Activated CD4-positive, alpha-beta T cell treated with anti-CD3 and anti-CD28 coated beads, Interleukin-2, amount 50 U/mL, for 48 hours (primary cell): ENCODE measurements at places on chromosomes 13 and 19.

- no peak for DNase-seq
Observed at GRCh38 chr13:31595563-31595962, 143.8 kb upstream of the RXFP2 start.

- no peak for DNase-seq
Observed at GRCh38 chr13:60275208-60275607, 111.5 kb upstream of the DIAPH3 start.

DNA sequence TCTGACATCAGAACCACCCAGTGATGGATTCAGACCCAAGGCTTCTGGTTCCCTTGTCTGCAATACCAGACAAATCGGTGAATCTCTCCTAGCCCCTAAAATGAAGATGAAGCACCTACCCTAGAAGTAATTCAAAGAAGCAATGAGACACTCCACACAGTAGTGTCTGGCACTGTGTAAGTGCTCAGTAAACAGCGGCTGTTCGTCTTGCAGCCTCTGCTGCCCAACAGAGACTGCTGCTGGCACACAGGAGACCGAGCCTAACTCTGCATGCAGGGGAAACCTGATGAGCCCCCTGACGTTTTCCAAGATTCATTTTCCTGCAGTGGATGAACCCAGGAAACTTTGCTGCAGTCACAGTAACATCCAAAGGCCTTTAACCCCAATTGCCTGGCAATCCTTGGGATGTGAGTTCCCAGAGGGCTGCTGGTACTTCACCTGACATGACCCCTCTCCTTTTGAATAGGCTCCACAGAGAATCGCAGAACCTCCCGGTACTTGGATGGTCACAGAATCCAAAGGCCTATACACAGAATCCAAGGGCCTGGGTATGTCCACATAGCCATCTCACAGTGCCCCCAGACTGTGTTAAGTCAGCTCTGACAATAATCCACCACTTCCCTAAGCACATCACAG, 6.7 kb downstream of the MED26 start:
- no peak for DNase-seq

DNA sequence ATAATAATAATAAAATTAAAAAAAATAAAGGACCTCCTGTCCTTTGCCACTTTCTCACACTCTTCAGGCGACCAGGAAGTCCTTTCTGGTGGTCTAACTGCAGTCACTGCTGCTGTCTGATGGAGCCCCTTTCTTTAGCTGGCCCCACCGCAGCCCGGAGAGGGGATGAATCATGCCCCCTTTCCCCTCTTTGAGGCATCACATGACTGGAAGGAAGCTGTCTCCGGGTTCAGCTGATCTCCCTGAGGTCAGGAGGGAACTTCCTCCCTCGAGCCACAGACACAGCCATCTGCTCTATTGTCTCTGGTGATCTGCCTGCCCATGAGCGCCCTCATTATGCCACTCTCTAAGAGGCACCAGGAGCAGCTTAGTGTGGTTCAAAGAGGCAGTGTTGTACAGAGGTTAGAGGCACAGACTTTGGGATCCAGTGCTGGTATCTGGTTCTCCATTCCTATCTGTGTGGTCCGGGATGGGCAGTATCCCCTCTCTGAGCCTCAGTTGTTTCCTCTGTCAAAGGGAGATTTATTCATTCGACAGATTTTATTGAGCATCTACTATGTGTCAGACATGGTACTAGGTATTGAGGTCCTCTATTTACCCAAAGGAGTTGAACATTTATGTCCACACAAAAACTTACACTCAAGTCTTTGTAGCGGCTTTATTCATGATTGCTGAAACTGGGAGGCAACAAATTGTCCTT, 30.0 kb downstream of the VAV1 start:
- peak; percentile 72 for DNase-seq

- DNase-seq: no peak
Observed at GRCh38 chr19:42111384-42111783, 20.9 kb downstream of the POU2F2 start.

DNA sequence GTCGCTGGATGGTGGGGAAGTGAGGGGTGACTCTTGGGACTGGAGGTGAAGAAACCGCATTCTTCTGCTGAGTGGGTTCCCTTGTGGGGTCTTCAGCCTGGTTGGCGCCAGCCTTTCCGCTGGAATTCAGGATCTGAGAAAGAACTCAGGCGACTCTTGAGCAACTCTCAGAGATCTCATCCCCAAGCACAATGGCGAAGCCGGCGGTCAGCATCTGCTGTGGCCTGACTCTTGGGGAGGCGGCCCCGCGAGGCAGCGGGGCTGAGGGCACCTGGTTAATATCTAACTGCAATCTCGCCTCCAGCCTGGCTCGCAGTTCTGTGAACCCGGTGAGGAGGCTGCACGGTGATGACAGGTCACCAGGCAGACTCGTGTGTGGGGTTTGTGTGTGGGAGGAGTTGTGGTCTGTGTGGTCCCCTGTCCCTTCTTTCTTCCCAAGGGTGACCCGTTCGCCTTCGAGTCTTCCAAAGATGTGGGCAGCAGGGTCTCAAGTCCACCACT, 883 bp downstream of the ZNF441 start:
- peak; percentile 29 for DNase-seq

- DNase-seq: peak; percentile 54
Observed at GRCh38 chr13:28494778-28495537, at the start of gene FLT1. Gene FLT1, minus strand, starts transcription at chr13:28495128. Its CDS starts 285 bp downstream, at chr13:28494843.

GRCh38 chr19:42124386-42124901, 7.8 kb downstream of the POU2F2 start:
- DNase-seq: no peak

DNA sequence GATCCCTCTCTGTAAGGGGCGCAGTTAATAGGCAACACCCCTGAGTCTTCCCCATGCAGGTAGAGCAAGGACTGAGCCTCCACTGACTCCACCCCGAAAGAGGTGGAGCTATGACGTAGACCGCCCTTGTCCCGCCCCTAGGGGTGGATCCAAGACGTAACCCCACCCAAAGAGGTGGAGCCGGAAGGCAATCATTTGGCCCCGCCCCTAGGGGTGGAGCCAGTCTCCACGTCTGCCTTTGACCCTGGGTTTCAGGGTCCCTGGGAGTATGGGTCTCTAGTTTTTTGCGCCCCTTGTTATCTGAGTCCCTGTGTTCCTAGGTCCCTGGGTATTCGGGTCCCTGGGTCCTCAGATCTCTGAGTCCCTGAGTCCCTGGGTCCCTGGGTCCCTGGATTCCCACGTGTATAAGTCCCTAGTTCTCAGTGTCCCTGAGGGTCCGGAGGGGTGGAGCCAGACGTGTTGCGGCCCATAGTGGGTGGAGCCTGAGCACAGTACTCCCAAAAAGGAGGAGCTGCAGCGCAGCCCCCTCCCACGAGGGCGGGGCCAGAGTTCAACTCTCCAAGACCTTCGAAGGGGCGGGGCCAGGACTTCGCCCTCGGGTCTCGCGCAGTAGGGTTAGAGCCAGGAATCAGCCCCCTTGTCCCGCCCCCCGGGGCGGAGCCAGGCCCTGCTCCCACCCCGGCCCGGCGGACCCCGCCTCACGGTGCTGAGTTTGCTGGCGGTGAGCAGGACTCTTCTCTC, 5.3 kb downstream of the DENND1C start:
- peak; percentile 62 for DNase-seq

- peak; percentile 43 for DNase-seq
Observed at GRCh38 chr19:17576758-17577456, 21.5 kb downstream of the COLGALT1 start.

DNA sequence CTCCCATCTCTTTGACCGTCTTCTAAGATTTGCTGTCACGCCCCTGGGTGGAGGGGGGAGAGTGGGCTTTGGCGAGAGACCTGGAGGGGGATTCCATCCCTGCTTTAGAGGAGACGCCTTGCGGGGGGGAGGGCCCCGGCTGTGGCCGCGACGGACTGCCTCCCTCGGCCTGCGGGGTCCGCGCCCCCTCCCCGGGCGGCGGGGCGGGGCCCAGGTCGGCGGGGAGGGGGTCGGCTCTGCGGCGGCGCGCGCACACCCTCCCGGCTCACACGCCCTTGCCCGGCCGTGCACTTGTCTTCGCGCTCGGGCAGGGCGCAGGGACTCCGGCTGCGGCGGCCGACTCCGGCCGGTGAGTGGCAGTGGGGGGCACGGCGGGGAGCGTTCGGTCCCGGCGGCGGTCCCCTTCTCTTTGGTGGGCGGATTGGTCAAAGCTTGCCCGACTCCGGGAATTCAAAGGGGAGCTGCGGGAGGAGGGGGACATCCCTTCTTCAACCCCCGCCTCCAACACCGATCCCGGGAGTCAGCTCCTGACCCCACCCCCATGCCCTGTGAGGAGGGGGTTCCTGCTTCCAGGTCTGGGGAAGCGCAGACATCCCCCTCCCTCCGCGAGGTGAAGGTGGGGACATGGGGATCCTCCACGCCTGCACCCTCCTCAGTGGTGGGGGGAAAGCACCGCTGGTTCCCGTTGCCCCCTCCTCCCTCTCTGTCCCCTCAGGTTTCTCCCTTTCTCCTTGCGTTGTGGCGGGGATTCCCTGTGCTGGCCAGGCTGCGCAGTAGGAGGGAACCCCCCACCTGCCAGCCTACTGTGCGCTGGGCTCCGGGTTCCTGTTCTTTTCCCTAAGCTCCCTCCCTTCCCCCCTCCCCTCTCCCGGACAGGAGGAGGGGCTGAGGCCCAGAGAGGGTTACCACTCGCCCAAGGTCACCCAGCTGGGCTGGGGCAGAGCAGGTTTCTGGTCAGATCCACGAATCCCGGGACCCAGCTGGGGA, 14.6 kb upstream of the KCNN1 start:
- DNase-seq: no peak

DNA sequence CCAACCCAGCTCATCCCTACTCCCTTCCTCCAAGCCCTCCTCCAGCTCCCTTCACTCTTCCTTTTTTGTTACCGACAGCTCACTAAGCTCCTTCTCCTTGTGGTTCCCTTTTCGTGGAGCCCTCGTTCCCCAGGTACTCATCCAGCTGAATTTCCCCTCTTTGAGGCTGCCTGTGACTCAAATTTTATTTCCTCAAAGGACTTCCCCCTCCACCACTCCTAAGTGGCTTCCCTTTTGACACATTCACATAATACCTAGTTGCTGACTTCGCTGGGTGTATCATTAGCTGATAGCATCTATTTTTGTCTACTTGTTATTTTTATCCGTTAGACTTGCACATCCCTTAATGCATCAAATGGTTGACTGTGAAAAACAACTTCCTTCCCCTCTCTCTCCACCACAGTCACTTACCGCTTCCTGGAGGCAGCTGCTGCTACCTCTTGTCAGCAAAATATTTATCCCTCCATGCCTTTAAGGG, 14.5 kb downstream of the FFAR2 start:
- peak; percentile 29 for DNase-seq

- no peak for DNase-seq
Observed at GRCh38 chr13:25095851-25096453, at the start of gene PABPC3. Gene PABPC3, plus strand, starts transcription at chr13:25096136. Its CDS starts 63 bp downstream, at chr13:25096199.

- DNase-seq: no peak
Observed at GRCh38 chr19:14053500-14053899, 8.4 kb downstream of the PALM3 start.

GRCh38 chr19:49718511-49718910, 27.6 kb downstream of the CPT1C start:
- DNase-seq: no peak

DNA sequence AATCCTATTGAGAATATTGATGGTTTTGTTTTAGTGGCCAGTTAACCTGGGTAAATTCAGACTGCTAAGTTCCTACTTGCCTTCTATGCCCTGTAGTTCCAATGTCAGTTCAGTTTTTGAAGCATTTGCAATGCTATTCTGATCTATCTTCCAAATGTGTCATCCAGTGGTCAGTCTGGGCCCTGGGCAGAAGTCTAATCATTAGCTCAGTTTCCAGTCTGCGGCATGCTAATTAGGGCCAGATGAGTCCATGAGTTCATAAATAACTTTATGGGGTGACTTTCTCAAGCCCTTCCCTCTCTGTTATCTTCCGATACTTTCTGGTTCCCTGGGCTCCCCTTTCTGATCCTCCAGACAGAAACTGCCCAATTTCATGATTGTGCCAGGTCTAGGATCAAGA, 32.7 kb downstream of the FAM187B start:
- DNase-seq: no peak

- no peak for DNase-seq
Observed at GRCh38 chr13:25380741-25381324, 9.1 kb downstream of the ATP8A2 start.

DNA sequence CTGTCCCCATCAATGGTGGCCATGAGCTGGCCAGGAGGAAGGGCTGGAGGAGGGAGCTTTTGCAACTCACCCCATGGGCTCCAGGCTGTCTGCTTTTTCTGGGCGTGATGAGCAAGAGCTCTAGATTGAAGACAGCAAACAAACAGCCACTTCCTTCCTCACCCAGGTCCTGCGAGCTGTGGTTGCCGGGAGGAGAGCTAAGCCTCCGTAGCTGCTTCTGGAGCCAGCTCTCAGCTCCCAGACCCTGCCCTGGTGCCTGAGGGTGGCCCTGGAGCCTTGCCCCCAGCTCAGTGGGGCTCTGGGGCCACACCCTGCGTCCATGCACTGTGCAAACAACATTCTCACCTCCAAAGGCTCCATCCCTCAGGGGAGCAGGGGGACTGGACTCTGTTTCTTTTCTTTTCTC, 6.2 kb downstream of the MYO1F start:
- DNase-seq: peak; percentile 55

DNA sequence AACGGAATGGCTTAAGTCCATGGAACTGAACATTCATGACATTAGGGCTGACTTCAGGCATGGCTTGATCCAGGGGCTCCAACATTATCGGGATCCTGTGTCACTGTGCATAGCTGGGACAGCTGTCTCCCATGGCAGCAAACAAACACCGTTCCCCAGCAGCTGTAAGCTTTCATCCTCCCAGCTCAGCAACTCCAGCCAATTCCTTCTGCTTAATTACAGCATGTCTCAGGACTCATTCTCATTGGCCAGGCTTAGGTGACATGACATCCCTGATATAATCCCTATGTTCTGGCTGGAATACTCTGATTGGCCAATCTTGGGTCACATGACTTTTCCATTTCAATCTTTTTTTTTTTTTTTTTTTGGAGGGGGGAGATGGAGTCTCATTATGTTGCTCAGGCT, 10.9 kb upstream of the TLE5 start:
- no peak for DNase-seq

GRCh38 chr13:109715902-109716301, 70.5 kb downstream of the IRS2 start:
- DNase-seq: no peak

DNA sequence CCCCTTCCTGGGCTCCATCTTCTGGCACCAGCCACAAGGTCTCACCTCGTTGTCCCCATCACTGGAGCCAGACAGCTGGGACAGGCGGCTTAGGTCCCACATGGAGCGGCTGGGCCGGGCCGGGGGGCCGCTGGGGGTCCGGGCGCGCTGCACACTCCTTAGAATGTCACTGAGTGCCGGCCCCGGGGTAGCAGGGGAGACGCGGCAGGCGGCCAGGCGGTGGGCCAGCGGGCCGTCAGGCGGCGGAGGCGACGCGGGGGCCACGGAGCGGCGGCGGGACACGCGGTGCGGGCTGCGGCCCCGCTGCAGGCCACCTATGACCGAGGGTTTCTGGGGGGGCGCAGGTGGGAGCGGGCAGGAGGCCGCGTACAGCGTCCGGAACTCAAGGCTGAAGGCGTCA, 3.1 kb upstream of the SPACA4 start:
- DNase-seq: no peak
